ENCODE measurements at places on chromosomes 6 and 20.

- DNase-seq, result no peak
Observed at GRCh38 chr6:144624246-144624645, 339.1 kb downstream of the UTRN start.

- no peak for DNase-seq
Observed at GRCh38 chr6:17280552-17281090, 540 bp upstream of the RBM24 start.

DNA sequence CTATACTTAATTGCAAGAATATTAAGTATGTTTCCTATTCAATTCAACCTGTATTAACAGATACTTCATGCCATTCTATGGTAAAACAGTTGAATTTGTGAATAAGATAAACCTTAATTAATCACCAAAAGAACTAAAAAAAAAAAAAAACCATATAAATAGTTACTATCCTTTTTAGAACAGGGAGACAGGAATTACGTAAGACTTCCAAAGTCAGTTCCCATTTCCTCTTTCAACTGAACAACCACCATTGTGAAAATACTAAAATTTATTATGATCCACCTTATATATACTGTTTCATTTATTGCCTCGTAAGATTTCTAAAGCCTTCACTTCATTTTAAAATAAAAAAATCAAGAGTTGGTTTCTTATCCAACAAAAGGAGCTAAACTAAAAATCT lies 9.4 kb downstream of the CCNC start:
- no peak for DNase-seq

GRCh38 chr6:141562186-141562811 lies 570.4 kb upstream of the GJE1 start:
- DNase-seq, result peak; percentile 38

GRCh38 chr6:105748737-105749161 lies 337.4 kb upstream of the PRDM1 start:
- DNase-seq, result peak; percentile 87

- peak; percentile 6 for DNase-seq
Observed at GRCh38 chr20:8155812-8156211, 23.7 kb downstream of the PLCB1 start.

DNA sequence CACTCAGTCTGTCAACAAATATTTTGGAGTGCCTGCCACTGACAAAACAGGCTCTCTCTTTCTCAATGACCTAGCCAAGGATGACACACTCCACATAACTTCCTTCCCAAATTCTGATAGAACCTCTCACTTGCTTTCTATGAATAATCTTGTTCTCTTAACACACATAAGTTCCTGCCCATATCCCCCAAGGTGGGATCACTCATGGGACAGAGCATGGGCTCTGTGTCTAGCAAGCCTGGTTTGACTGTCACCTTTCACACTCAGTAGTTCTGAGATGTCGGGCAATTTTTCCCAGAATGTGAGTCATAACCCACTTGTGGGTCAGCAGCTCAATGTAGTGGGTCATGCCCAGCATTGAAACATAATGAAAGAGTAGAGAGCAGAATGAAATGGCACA lies 78.1 kb downstream of the LRFN2 start:
- DNase-seq, result no peak

- no peak for DNase-seq
Observed at GRCh38 chr6:117389227-117390057, 36.3 kb downstream of the ROS1 start.

DNA sequence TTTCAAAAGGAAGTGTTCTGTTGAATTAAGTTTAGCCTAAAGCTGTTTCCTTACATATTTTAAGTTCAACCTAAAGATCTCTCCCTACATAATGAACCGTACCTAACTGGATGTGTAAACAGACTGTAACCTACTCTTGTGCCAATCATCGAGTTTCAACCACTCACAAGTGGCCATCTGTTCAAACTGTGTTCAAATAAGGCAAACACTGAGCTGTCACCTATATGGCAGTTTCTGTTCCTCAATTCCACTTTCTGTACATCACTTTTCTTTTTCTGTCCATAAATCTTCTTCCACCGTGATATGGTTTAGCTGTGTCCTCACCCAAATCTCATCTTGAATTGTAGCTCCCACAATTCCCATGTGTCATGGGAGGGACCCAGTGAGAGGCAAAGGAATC lies 428.6 kb downstream of the HACE1 start:
- no peak for DNase-seq

DNA sequence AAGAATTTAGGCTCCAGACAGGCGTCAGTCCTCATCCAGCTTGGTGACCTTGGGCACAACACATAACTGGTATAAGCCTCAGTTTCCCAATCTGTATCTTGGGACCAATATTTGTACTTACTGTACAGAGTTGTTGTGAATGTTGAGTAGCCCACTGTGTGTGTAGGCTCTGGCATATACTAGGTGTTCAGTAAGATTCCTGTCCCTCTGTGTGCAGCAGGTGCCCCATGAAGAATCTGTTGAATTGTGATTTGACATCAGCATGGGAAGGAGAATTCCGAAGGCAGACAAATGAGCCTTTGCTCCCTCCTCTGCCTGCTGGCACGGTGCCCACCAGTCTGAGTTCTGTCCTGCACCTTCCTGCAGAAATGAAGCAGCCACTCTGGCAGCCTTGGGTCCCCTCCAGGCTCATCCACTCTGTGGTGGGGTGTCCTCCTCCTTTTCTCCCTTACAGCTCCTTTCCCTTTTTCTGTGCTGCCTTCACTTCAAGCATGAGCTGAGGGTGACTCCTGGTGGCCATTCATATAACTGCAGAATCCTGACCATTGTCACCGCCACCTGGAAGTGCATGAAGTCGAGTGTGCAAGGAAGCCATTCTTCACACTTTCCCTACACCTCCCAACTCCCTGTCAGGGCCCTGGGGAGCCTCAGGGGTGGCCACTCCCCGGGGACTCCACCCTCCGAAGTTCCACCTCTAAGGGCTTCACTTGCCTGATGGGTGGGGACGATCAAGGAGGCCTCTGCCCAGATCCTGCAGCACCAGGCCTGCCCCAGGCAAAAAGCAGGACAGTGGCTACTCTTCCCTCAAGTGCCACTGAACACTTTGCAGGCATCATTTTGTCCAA lies 48.2 kb downstream of the MRPL14 start:
- DNase-seq, result peak; percentile 84

DNA sequence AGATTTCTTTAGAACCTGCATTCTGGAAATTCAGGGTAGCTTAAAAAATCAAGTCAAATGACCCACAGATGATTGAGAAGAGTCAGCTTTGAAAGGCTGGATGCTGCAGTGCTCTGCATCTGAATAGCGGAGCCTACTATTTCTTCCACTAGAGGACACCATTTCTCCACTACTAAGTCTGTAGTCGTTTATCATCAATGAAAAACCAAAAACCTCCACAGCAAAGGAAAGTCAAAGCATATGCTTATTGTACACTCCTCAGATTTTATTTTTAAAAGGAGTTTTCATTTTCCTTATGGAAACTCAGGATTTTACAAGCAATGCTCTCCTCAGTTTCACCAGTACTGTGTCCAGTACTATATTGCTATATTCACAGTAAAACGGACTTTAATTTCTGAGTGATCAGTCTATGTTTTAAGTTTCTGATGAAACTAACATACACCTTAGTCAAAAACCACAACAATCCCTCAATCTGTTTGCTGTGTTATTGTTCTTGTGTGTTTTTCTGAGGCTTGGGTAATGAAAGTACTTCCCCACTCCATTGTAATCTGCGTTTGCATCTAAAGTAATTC lies 50.5 kb upstream of the ENPP5 start:
- peak; percentile 6 for DNase-seq

DNA sequence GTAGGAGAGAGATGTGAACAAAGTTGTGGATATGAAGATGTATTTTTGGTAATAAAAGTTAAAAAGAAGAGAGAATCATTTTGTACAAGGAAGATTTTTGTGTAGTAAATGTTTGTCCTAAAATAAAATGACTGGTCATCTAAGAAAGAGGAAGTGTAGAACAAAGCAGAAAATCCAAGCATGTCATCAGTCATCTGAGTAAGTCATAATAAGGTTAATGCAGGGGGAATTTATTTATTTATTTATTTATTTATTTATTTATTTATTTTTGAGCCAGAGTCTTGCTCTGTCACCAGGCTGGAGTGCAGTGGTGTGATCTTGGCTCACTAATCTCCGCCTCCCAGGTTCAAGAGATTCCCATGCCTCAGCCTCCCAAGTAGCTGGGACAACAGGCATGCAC lies 15.7 kb upstream of the CGA start:
- DNase-seq, result no peak

GRCh38 chr6:56104591-56104990 lies 142.8 kb downstream of the COL21A1 start:
- no peak for DNase-seq

- DNase-seq, result no peak
Observed at GRCh38 chr6:130313206-130313605, 52.6 kb upstream of the TMEM200A start.

GRCh38 chr6:44128020-44128917 lies 915 bp downstream of the TMEM63B start:
- no peak for DNase-seq

DNA sequence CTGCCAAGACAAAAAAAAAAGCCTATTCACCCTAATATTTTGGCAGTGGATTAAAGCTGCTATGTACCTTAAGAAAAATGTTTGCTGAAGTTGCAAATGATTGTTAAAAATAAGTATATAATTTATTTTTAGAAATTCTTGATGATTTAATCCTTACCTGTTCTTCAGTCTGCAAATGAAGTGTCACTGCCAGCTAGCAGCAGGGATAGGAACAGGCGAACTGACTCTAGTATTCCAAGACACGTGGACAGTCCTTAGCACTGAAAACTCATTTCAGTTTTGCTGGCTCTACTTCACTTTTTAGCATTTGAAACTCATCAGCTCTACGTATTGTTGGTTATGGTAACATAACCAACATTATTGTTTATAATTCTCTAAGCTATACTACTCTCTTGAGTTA lies 204.4 kb upstream of the ID4 start:
- no peak for DNase-seq

GRCh38 chr20:34069341-34070078 lies 42.5 kb downstream of the EIF2S2 start:
- peak; percentile 82 for DNase-seq

GRCh38 chr20:36128463-36129159 lies 25.9 kb upstream of the EPB41L1 start:
- DNase-seq, result peak; percentile 60

DNA sequence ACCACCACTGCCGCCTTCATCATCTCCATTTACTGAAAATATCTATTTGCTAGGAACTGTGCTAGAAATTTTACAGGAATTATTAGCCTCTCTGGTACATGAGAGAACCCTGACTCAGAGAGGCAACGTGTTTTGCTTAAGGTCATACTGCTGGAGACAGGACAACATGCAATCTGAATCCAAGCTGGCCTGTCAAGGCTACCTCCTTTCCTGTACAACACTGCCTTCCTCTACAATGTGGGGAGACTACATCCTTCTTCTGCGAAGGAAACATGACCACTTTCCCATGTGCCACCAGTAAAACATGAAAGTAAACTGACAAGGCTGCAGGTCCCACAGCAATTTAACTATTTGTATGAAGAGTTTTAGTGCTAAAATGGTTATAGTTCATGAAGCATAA lies 200.9 kb downstream of the BACH2 start:
- DNase-seq, result no peak

- no peak for DNase-seq
Observed at GRCh38 chr6:31092769-31093505, 19.4 kb downstream of the C6orf15 start.

DNA sequence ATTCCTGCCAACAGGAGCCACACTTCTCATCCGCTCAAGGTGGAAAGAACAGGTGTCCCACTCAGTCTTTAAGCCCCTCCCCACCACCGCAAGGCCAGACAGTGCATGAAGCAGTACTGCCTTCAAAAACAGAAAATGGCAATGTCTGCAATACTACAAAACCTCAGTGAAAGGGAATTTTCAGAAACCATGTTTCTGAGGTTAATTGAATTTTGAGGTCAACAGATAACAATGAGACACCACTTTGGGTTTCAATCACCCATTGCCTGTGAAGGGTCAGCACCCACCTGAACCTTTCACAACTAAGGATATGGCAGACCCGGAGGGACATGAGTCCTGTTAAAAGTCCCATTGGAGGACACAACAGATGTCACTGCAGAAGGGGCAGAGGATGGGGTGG lies 13.0 kb downstream of the ZC3H12D start:
- DNase-seq, result no peak

- DNase-seq, result no peak
Observed at GRCh38 chr20:43799150-43799711, 72.4 kb upstream of the GTSF1L start.

DNA sequence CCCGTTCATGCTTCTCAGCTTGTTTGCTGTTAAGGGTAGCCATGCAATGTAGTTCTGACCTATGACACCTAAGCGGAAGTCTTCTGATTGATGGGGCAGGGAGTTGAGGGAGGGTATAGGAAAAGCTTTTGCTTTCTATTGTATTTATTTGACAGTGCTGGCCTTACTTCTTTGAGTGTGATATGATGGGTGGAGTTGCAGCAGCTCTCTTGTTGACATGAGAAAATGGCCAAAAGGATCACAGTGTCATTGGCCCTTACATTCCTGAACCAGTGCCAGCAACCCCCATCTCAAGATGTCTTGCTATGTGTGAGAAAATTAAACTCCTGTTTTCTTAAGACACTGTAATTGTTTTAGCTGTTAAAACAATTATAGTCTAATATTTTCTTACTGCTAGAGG lies 117.5 kb downstream of the SAMD5 start:
- peak; percentile 53 for DNase-seq

DNA sequence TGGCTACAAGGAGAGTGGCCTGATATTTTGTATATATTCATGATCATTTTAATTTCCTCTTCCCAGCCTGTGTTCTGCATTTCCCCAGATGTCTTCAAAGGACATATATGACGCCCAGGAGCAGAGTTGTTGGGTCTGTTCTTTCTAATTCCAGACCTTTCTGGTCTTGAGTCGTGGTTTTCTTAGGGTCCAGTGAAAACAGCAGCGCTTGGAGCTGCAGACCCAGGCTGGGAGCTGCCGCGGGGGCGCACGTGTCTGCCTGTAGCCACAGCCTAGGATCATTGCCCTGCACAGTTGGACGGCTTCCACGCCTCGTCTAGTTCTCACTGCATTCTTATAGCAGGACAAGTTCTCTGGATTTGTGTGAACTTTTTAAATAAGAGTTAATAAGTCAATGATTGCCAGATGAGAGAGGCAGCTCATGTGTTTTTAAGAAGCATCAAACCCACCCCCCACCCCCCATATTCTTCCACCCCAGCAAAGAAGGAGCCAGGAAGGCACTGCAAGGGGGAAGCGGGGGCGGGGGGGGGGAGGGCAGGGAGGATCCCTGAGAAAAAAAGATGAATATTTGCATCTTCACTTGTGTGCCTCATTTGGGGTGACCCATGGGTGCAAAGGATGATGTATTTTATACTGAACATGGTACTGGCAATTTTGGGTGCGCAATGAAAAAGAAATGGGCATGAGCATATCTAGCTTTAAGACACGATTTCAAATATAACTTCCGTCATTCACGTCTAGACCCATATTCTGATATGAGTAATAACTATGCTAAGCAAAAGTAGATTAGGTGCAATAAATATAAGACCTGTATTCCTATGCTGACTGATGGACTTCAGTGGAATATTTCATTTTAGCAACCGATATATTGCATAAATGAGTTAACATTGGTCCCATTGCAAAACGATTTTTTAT lies 160.0 kb downstream of the TBXT start:
- peak; percentile 58 for DNase-seq

GRCh38 chr6:40346246-40346645 lies 240.9 kb downstream of the LRFN2 start:
- DNase-seq, result no peak
